ENCODE measurements at places on chromosomes 12 and 14.

DNA sequence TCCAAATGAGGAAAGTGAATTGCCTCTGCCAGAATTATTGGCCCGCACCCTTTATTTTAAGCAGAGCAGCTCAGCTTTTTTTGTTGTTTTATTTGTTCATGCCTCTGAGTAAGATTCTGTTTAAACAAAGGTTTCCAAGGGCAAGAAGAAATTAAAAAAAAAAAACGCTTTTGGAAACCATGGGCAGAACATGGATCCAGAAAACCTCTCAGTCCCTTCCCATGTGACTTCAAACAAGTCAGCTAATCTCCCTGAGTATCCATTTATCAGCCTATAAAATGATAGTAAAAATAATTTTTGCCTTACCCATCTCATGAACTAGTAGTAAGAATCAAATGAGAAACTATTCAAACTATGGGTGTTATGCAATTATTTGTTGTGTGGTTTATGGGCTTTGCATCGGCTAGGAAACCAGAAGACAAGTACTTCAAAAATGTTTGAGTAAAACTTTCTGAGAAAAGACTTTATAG lies 27.6 kb downstream of the KITLG start:
- H3K27me3 ChIP-seq: no peaks in the 10 kb centered on the region
- no peak for DNase-seq
- no peak overlapping the region for H3K4me3 ChIP-seq
- H3K36me3 ChIP-seq: no peaks in the 10 kb centered on the region
- H3K4me1 ChIP-seq: no peaks in the 10 kb centered on the region
- no peak overlapping the region for H3K27ac ChIP-seq

GRCh38 chr14:66351310-66351709 lies 134.9 kb upstream of the CCDC196 start:
- no peaks in the 10 kb centered on the region for H3K27me3 ChIP-seq
- H3K27ac ChIP-seq: no peak overlapping the region
- H3K4me3 ChIP-seq: no peak overlapping the region
- H3K4me1 ChIP-seq: no peaks in the 10 kb centered on the region
- no peak for DNase-seq

DNA sequence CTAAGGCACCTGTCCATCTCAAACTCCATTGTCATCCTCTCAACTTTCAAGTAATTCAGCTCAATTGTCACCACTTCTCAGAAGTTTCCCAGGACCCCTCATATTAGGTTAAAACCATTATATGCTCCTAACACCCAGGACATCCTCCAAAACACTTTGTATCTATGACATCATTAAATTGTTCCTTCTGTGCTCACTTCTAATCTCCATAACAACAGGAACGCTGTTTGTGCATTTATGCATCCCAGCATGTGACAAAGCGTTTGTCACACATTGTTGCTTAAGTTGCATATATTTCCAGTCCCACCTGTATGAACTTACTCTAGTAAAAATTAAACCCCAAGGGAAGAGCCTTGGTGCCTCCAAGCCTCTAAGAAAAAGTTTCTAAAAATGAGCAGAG lies 133.9 kb downstream of the TBX5 start:
- H3K4me3 ChIP-seq: no peak overlapping the region
- no peak for DNase-seq
- no peaks in the 10 kb centered on the region for H3K36me3 ChIP-seq
- peaks cover 4% of the 10 kb centered on the region for H3K27me3 ChIP-seq
- no peak overlapping the region for H3K27ac ChIP-seq

- H3K4me1 ChIP-seq: peaks cover 87% of the 10 kb centered on the region
- H3K27ac ChIP-seq: peak overlapping the region; percentile 45
- H3K27me3 ChIP-seq: no peaks in the 10 kb centered on the region
Measured at GRCh38 chr14:61621444-61621843, 73.9 kb upstream of the HIF1A start.

- no peak overlapping the region for H3K27ac ChIP-seq
- no peak for DNase-seq
- no peak overlapping the region for H3K4me3 ChIP-seq
- H3K4me1 ChIP-seq: no peaks in the 10 kb centered on the region
- peaks cover 5% of the 10 kb centered on the region for H3K27me3 ChIP-seq
Measured at GRCh38 chr12:5571115-5571514, 139.2 kb downstream of the NTF3 start.

- DNase-seq: no peak
- no peak overlapping the region for H3K4me3 ChIP-seq
- peaks cover 8% of the 10 kb centered on the region for H3K4me1 ChIP-seq
- H3K27me3 ChIP-seq: peaks cover 30% of the 10 kb centered on the region
- H3K27ac ChIP-seq: no peak overlapping the region
Measured at GRCh38 chr14:34229140-34229539, 232.9 kb downstream of the SPTSSA start.

DNA sequence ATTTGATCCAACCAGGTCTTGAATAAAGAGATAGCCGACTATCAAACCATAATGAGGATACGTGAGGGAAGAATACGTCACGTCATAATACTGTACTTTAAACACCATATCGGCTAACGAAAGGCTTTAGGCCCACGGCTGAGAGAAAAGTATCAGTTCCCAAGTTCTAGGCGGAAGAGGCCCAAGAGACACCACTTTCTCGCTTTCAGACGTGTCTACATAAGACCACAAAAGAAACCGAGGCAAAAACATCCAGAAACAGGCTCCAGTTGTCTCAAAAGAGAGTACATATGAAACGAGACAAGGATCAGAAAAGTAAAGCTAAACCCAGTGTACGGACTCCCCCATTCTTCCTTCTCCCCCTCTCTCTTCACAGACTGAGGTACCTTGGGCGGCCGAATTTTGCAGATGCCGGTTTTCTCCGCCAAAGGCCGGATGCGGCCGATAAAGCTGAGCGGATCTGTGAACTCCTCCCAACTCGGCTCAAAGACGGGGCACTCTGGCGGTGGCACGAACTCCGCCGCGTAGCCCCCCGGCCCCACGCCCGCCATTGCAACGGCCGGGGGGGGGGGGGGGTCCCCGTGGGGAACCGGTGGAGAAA lies 479 bp downstream of the KDM5A start:
- DNase-seq: peak; percentile 59
- peak overlapping the region; percentile 97 for H3K4me3 ChIP-seq
- peaks cover 42% of the 10 kb centered on the region for H3K4me1 ChIP-seq
- H3K36me3 ChIP-seq: peaks cover 15% of the 10 kb centered on the region
- H3K27me3 ChIP-seq: no peaks in the 10 kb centered on the region
- H3K27ac ChIP-seq: peak overlapping the region; percentile 90

DNA sequence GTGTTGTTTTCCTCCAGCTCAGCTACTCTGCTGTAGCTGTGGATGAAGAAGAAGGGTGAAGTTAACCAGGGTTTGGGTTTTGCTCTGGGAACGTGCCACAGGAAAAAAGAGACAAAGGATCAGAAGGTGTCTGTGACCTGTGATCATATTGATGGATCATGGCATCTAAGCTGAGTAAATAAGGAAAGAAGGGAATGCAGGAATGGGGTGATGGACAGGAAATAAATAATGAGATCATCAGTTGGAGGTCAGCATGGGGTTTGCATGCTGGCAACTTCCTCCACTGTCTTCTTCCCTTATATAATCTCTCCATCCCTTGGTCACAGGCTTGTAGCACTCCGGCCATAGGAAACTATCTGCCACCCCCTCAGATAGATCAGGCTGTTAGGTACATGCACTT lies 430.3 kb upstream of the PDE3A start:
- DNase-seq: no peak
- no peaks in the 10 kb centered on the region for H3K36me3 ChIP-seq
- no peaks in the 10 kb centered on the region for H3K27me3 ChIP-seq
- no peak overlapping the region for H3K4me3 ChIP-seq

DNA sequence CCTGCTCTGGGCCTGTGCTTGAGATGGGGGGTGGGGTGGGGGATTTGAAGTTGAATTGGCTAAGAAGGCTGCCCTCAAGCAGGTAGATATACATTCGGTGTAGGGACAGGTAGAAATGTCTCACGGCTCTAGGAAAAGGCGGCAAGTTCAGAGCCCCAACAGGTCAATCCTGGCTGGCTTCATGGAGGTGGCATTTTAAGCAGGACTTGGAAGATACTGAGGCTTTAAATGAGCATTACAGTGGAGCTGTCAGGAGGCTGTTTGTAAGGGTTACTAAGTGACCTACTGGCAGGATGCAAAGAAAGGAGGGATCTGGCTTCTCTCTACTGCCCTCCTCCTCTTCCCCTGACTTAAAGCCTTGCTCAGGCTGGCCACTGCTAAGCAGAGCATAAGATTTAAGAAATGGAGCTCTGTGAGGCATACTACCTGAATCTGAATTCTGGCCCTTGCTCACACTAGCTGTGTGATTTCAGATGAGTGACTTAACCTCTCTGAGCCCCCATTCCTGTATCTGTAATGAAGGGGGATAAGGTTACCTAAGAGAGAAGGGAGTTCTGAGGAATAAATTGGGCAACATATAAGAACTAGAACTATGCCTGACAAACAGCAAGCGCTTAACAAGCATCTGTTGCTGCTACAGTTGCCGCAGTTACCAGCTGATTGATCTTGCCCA lies 61.6 kb downstream of the SLC24A4 start:
- no peak overlapping the region for H3K4me3 ChIP-seq
- no peak overlapping the region for H3K27ac ChIP-seq

DNA sequence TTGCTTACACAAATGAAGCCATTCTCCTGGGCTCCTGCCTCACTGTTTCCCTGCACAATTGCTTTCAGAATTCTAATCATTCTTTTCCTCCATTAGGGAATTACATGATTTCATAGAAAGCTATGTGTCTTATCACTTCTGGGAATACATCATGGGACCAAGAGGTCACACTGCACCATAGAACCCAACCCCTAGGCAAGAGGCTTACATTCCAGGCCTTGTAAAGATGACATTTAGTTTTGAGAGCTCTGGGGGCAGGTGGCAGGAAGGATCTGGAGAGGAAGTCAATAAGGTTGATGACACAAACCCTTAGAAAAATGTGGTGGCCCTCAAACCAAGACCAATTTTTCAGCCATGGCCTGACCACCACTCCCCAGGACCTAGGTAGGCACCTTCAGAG lies 57.1 kb downstream of the NUAK1 start:
- DNase-seq: no peak
- no peaks in the 10 kb centered on the region for H3K36me3 ChIP-seq
- no peaks in the 10 kb centered on the region for H3K4me1 ChIP-seq

DNA sequence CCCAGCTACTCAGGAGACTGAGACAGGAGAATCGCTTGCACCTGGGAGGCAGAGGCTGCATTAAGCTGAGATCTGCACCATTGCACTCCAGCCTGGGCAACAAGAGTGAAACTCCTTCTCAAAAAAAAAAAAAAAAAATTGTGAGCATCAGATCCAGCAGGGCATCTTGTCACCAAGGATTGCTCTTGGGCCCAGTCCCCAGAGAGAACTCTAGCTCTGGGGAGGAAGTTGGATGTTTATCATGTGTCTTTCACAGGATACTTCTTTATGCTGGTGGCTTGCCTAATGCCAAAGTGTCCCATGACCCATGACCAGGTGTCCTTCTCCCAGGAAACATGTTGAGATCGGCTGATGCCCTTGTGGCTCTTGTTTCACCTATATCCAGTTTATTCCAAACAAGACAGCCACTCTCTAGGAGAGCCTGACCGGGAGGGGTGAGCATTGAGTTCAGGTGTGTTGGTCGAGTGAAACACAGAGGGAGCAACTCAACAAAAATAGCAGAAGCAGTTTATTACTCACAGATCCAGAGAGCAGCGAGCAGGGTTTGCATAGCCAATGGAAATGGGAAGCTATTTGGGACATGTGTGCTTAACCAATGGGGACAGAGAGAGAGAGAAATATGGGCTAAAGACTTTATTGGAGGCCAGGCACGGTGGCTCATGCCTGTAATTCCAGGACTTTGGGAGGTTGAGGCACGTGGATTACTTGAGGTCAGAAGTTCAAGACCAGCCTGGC lies 6.6 kb upstream of the TCHP start:
- no peaks in the 10 kb centered on the region for H3K27me3 ChIP-seq
- H3K4me1 ChIP-seq: peaks cover 29% of the 10 kb centered on the region
- no peak overlapping the region for H3K4me3 ChIP-seq
- no peak for DNase-seq
- H3K27ac ChIP-seq: no peak overlapping the region

DNA sequence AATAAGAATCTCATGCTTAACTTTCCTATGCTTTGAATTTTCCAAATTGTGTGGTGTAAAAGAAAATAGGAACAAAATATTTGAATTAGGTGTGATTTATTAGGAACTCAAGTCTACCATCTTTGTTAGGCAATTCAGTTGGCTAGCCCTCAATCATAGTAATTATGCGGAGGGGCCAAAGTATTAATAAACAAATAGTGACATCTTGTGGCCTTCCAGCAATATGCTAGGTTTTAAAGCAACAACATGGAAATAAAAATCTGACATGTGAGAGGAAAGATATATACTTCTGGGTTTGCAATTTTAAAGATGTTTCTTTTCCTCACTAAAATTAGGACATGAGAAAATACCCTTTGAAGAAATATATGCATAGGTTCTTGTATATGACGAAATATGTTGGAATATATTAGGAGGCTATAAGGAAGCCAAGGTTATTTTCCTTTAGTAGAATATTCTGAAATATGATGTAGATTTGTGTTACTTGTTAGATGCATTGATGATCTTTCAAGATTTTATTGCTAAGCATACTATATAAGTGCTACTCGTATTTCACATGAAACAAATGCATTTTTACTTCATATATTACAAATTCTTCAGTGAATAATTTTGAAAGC lies 200.4 kb downstream of the PTPRO start:
- H3K27me3 ChIP-seq: peaks cover 12% of the 10 kb centered on the region
- H3K36me3 ChIP-seq: peaks cover 2% of the 10 kb centered on the region
- no peaks in the 10 kb centered on the region for H3K4me1 ChIP-seq
- no peak overlapping the region for H3K4me3 ChIP-seq
- H3K27ac ChIP-seq: no peak overlapping the region

GRCh38 chr14:104940526-104941150 lies 16.0 kb downstream of the PLD4 start:
- peaks cover 13% of the 10 kb centered on the region for H3K27me3 ChIP-seq
- H3K4me3 ChIP-seq: no peak overlapping the region
- H3K4me1 ChIP-seq: no peaks in the 10 kb centered on the region

DNA sequence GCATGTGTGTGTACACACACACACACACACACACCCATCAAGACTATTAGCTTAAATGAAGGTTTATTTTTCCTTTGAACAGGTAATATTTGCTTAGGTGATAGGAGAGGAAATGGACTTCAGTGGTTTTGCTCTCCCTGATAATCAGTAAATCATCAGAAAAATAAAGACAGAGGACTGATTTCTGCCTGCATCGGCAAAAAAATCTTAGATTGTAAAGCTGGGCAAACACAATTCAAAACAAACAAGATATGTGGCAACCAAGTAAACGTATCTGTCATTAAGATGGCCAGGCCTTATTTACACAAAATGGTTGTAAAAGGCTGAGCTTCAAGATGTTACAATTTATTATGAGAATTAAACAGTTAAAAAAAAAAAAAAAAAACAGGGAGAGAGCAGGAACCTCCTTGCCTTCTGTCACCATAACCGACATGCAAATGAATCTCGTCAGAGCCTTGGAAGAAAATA lies 31.3 kb downstream of the PRKD1 start:
- no peak for DNase-seq
- H3K4me3 ChIP-seq: no peak overlapping the region
- no peaks in the 10 kb centered on the region for H3K27me3 ChIP-seq
- H3K4me1 ChIP-seq: no peaks in the 10 kb centered on the region
- no peaks in the 10 kb centered on the region for H3K36me3 ChIP-seq
- H3K27ac ChIP-seq: no peak overlapping the region
